Skeletal muscle cell (primary cell): ENCODE measurements at places on chromosomes 16 and 17.

DNA sequence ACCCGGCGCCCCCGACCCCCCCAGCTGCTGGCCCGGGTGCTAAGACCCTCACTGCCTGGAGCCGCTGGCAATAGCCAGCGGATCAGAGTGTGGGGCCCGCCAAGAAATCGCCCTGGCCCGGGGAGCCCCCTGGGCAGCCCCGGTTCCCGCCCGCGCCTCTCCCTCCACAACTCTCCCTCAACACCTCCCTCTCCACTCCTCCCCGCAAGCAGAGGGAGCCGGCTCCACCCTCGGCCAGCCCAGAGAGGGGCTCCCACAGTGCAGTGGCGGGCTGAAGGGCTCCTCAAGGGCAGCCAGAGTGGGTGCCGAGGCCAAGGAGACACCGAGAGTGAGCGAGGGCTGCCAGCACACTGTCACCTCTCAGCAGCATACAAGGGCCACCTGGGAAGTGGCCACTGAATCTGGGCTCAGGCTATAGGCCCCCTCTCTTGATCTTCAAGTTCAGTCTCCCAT, 385.5 kb downstream of the SEC14L1 start:
- DNase-seq: no peak

- no peak for DNase-seq
Observed at GRCh38 chr16:57753448-57754353, 18.1 kb downstream of the KATNB1 start.

- no peak for DNase-seq
Observed at GRCh38 chr16:85445064-85445778, 167.9 kb upstream of the GSE1 start.

DNA sequence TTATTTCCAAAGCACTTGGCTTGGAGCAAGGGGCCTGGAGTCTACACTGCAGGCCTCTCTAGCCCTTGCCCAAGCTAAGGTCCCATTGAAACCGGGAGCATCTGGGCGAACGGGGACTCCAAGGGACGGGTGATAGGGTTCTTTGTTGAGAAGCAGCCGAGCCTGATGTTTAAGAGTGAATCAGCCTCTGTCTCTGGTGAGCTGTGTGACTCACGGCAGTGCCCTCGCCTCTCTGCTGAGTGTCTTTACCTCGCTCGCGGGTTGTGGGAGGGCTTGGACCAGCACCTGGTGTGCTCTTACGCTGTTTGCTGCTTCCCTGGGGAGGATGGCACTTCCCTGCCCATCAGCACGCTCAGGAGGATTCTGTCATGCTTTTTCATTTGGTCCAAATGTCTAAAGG, 1.3 kb downstream of the HGS start:
- DNase-seq: peak; percentile 36

- no peak for DNase-seq
Observed at GRCh38 chr17:6437466-6437865, 2.5 kb upstream of the AIPL1 start.

DNA sequence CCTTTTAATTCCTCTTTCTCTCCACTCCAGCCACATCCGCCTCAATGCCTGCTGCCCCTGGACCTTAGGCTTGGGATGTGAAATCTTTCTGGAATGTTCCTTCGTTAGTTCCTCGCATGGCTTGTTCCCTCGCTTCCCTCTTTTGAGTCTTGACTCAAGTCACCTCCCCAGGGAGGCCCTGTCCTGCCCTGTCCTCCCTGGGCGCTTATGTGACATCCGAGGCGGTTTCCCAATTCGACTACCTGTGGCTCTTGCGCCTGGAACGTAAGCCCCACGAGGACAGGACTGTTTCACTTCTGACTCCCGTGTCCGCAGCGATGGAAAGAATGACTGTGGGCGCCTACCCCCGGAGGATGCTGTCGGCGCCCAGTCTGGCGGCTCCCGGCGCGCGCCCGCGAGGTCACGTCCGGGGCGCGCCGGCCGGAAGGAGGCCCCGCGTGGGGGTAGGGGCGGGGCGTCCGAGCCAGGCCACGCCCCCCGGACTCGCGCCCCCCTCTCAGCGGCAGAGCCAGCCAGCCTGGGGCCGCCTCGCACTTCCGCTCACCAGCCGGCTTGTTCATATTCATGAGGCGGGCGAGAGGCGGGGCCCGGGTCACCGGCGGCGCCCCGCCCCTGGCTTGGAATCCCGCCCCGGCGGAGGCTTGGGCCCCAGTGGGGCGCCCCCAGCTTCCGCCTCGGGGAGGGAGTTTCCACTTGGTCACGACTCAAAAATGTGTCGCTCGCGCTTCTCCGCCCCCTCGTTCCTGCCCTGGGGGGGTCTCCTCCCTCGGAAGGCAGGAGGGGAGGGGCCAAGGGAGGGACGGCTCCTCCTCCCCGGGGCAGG, 8.4 kb upstream of the GLIS2 start:
- DNase-seq: peak; percentile 65

DNA sequence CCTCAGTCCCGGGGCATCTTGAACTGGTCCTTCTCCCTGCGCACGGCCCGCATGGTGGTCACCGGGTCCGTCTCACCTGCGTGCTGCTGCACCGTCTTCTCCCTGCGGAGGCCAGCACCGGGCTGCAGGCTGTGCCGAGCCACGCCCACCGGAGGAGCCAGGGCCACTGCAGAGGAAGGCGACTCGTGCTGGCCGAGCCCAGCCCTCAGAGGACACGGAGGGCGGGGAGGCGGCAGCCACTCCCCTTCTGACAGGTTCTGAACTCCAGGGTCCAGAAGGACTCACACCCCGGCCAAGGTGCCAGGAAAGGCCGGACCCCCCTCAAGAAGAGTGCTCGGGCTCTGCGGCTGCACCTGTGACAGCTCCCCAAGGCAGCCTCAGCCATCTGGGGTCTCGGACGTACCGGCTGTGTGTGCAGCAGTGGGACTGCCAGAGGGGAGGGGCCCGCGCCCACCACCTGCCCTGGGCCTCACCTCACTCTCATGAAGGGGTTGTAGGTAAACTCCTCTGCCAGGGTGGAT, 15.8 kb upstream of the IGFALS start:
- DNase-seq: no peak

- DNase-seq: no peak
Observed at GRCh38 chr17:28648698-28649097, 3.7 kb upstream of the BLTP2 start.

- peak; percentile 62 for DNase-seq
Observed at GRCh38 chr16:85402910-85403692, 210.0 kb upstream of the GSE1 start.

GRCh38 chr17:20086416-20087076, 77.4 kb downstream of the SPECC1 start:
- no peak for DNase-seq

DNA sequence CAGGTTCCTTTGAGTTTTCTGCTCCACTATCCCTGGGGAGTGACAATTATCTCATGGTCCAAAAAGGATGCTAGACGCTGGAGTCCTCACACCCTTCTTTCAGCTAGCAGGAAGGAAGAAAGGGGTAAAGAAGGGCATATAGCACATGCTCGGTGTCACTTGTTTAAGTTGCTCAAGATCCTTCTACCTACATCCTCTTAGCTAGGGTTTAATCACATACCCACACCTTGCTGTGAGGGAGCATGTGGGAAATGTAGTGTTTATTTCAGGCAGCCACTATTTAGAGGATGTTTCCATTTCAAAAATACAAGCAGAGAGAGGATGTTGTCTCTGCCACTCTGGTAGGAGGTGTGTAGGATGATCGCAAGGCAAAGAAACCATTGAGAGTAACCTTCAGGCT, 4.5 kb downstream of the PRKCB start:
- no peak for DNase-seq

DNA sequence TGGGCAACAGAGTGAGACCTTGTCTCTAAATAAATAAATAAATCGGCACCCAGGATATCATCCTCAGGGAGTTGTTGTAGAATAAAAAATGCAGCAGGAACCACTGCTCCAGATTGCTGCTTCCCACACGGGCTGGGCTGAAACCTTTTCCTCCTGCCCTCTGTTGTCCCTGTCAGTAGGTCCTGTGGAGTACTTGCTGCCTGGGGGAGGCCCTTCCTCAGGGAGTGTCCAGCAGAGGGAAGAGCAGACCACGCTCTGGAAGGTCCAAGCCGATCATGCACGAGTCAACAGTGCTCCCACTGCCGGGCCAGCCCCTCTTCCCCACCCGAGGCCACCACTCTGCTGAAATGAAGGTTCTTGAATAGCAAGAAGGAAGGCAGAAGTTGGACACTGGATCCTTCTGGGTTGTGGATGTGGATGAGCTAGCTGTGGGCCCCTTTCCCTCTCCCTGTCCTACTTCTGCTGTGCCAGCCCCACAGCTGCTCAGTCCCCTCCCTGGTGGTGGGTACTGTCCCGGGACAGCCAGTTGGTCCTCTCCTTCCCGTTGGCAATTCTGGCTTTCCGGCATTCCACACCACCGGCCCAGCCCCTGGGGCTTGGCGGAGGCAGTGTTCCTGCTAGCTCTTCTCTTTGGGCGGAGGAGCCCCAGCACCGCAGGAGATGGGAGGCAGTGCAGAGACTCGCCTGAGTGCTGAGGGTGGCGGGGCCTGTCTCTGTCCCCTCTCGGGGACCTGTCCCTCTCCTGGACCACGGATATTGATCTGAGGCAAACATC, 10.8 kb downstream of the CDK5R1 start:
- DNase-seq: no peak

GRCh38 chr16:89921702-89922476, 1.3 kb upstream of the TUBB3 start:
- DNase-seq: peak; percentile 85

DNA sequence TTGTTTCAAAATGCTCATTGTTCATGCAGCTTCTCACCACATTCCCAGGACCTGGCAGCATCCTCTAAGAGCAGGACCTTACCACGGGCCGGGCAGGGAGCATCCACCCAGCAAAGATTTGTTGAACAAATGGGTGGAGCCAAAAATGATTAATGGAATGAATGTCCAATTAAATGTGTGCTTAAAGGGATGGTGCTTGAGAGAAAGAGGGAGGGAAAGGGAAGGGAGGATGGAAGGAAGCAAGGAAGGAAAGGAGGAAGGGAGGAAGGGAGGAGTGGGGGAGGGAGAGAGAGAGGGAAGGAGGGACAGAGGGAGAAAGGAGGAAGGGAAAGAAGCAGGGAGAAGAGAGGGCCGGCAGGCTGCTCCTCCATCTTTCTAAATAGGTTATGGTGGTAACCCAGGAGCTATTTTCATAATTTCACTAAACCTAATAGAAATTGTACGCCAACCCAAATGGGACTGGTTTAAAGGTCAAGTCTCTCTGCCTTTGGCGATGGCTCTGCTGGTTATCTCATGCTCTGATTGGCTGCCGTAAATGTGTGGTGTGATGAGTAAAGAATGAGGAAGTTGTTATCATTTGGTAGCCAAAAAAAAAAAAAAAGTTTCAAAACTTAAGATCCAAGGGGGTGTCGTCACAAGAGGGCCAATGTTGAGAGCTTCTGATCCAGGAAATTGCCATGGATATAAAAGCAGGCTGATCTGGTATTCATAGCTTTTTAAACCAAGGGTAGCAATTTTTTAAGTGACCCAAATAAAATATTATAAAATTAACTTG, 126.7 kb upstream of the FOXF1 start:
- DNase-seq: no peak

DNA sequence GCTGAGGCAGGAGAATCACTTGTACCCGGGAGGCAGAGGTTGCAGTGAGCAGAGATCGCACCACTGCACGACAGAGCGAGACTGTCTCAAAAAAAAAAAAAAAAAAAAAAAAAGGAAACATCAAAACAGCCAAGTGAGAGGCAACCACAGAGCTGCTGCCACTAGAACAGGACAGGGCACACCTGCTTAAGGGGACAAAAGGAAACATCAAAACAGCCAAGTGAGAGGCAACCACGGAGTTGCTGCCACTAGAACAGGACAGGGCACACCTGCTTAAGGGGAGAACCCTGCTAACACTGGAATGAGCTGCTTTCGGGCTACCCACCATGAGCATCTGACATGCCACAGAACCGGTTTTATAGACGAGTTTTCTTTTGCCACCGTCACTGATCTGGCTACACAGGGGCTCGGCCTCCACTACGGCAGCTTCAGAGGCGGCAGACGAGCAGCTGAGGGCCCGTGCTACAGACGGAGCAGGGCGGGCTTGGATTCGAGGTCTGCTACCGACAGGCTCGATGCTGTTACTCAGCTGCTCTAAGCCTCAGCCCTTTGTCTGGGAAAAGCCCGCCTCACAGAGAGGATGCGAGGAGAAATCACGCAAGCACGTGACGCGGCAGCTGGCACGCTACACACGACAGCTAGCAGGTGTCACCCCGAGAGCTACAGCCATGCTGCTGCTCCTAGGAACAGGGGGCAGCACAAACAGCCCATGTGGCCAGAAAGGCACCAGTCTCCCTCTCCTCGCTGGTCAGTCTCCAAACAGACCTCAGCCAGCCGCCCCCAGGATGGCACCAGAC, 2.0 kb downstream of the P4HB start:
- no peak for DNase-seq

GRCh38 chr16:28298511-28298878, 6.2 kb downstream of the SBK1 start:
- no peak for DNase-seq

GRCh38 chr17:82544431-82545070, 25.0 kb downstream of the FOXK2 start:
- no peak for DNase-seq

GRCh38 chr17:27628376-27628775, 2.6 kb upstream of the LGALS9 start:
- DNase-seq: no peak

DNA sequence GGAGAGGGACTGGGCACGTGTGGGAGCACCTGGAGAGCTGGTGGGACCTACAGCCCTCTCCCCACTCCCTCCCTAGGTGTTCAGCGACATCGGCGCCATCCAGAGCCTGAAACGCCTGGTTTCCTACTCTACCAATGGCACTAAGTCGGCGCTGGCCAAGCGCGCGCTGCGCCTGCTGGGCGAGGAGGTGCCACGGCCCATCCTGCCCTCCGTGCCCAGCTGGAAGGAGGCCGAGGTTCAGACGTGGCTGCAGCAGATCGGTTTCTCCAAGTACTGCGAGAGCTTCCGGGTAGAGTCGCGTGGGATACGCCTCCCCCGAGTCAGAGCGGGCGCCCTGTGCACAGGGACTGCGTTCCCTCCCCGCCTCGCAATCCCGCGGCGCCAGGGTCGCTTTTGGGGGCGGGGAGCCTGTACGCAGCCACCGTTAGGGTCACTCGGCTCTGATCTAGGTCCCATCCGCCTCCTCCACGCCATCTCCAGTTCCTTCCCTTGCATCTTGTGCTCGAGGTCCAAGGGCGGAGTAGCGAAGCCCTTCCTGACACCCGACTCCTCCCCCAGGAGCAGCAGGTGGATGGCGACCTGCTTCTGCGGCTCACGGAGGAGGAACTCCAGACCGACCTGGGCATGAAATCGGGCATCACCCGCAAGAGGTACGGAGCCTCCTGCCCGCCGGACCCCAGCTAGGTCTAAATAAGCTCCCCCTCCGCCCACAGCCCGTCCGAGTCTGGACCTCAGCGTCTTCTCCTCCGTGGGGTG, 13.0 kb downstream of the SARM1 start:
- no peak for DNase-seq

- DNase-seq: peak; percentile 80
Observed at GRCh38 chr16:10876799-10877341, at the start of gene CIITA. Gene CIITA, plus strand, starts transcription at chr16:10877202. Its CDS starts 129 bp downstream, at chr16:10877331.

- no peak for DNase-seq
Observed at GRCh38 chr16:716200-716568, 1.3 kb downstream of the METRN start.

GRCh38 chr16:11916524-11917285, 949 bp upstream of the GSPT1 start:
- DNase-seq: no peak

- DNase-seq: no peak
Observed at GRCh38 chr17:51015145-51015558, 105.5 kb downstream of the SPAG9 start.
